ENCODE measurements at places on chromosomes 2 and 18.
A peak's percentile ranks its signal among the peaks of the same experiment; 100 is the strongest.

GRCh38 chr2:176085861-176086771 is 2.4 kb upstream of the EVX2 start:
- DNase-seq: no peak

GRCh38 chr18:41871229-41872000 is 83.6 kb upstream of the PIK3C3 start:
- DNase-seq: no peak

- no peak for DNase-seq
Measured at GRCh38 chr2:28233164-28233676, 159.4 kb upstream of the FOSL2 start.

GRCh38 chr2:106011380-106011779 is 182.7 kb downstream of the UXS1 start:
- DNase-seq: no peak

DNA sequence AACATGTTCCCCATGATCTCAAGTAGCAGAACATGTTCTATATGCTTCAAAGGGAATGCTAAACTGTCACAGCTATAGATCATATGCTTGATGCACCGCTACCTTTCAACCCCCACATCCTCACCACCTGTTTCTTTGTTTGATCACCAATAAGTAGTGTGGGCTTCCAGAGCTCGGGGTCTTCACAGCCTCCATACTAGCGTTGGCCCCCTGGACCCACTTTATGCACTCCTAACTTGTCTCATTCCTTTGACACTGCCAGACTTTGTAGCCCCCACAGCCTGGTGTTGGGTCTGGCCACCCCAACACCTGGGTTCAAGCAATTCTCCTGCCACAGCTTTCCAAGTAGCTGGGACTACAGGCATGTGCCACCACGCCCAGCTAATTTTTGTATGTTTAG is 11.6 kb upstream of the RBM44 start:
- no peak for DNase-seq

DNA sequence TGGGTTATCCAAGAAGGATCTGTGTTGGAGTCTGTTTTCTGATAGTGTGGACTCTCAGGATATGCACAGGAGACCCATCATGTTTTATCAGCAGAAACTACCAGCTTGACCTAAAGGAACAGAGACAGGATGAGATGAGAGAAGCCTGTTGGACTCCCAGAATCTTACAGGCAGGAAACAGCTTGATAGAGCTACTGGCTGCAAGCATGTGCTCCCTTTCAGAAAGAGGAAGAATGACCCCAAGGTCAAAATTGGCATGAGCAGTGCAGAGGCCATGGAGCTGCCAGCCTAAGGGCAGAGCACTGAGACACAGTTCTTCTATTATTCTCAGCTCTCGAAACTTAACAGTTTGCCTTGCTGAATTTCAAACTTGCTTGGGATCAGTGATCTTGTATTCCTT is 135.2 kb upstream of the NFATC1 start:
- no peak for DNase-seq

GRCh38 chr2:174605687-174606086 is 8.1 kb upstream of the WIPF1 start:
- no peak for DNase-seq

GRCh38 chr2:154640000-154640399 is 58.5 kb upstream of the KCNJ3 start:
- DNase-seq: no peak

DNA sequence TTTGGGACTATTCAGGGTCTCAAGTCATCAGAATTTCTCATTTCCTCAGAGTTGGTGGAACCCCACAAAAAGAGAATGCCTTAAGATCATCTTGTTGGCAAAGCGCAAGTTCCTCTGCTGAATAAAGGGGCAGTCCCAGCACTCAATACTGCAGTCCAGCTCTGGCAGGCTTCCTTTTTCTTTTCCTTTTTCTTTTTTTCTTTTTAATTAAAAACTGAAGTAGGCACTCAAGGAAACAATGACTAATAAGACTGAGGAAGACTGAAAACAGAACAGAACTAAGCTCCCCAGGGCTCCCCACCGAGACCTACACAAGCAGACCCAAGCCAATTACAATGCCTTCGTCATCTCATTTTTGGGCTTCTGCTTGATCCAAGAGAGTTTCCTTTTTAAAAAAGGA is 82.0 kb downstream of the STK39 start:
- DNase-seq: no peak

GRCh38 chr2:46471019-46471583 is 8.3 kb upstream of the TMEM247 start:
- DNase-seq: no peak

- DNase-seq: no peak
Measured at GRCh38 chr2:62409442-62409841, 96.6 kb downstream of the TMEM17 start.

- DNase-seq: no peak
Measured at GRCh38 chr2:235149736-235150135, 197.9 kb downstream of the SH3BP4 start.

GRCh38 chr2:60437080-60437696 is 116.3 kb downstream of the BCL11A start:
- DNase-seq: no peak

DNA sequence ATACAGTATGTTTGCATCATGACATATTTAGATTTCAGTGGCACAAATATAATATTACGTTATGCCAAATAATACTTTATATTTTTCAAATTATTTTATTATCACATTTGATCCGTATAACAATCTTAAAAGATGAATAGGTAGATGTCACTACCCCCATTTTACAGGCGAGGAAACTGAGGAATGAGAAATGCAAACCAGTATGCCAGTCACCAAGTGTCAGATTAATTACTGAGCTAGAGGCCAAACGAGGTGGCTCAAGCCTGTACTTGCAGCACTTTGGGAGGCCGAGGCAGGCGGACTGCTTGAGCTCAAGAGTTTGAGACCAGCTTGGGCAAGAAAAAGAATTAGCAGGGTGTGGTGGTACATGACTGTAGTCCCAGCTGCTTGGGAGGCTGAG is 17.4 kb upstream of the YES1 start:
- no peak for DNase-seq

GRCh38 chr2:208939852-208940251 is 484.0 kb upstream of the MAP2 start:
- no peak for DNase-seq

DNA sequence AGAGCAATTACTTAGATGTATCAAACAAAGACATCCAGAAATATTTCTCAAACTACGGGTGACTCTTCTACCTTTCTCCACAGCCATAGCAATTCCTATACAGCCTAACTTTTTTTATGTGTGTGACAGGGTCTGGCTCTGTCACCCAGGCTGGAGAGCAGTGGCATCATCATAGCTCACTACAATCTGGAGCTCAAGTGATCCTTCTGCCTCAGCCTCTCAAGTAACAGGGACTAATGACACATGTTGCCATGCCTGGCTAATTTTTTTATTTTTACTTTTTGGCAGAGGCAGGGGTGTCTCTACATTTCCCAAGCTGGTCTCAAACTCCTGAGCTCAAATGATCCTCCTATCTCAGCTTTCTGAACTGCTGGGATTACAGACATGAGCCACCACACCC is 328.9 kb upstream of the NT5C1B start:
- DNase-seq: no peak

DNA sequence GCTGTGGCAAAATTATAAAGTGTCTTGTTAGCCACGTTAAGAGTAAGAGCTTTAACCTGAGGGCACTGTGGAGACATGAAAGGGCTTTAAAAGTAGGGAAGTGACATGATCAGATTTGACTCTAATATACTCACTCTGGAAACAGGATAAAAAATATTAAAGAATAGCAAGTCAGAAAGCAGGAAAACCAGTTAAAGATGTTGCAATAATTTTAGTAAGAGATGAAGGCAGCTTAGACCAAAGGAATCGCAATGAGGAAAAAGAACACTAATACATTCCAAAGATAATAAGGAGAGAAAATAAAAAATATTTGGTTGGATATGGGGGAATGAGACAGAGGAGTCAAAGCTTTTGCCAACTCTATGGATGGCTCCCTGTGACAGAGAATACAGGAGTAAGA is 183.8 kb downstream of the DYM start:
- no peak for DNase-seq

- peak; percentile 26 for DNase-seq
Measured at GRCh38 chr2:126658905-126659561, 3.1 kb downstream of the GYPC start.

- no peak for DNase-seq
Measured at GRCh38 chr2:166211079-166211478, 83.3 kb upstream of the SCN1A start.

GRCh38 chr2:159265171-159265576 is 21.3 kb downstream of the WDSUB1 start:
- DNase-seq: no peak

DNA sequence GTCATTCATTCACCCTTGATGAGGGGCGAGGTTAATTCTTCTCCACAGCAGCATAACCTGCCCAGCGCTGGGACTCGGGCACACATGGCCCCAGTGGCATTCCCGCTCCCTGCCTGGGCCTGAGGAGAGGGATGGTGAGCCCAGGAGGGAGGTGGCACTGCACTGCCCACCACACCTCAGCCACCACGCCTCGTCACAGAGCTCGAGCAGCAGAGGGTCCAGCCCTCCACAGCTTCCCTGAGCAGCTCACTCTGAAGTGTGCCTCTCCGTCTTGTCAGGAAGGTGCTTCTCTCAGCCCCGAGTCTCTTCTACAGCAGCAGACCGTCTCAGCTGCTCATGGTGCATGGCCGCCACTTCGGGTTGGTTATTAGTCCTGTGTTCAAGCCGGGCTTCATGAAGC is 34.9 kb downstream of the COA5 start:
- DNase-seq: no peak

DNA sequence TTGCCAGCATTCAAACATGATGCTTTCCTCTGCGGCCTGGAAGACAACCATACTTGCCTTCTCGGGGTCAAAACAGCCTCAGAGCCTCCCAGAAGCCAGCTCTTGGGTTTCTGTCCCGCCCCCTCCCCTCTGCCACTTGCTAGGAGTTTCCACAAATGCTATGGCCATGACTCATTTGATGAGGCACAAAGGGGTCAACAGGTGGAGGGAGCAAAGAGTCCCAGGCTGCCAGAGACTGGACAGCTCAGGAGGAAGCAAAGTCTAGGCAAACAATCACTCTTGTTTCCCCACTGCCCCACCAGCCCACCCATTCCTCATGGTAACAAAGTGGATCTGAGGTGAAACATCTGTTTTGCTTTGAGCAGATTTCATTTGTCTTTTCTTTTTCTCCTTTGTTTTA is 551.1 kb downstream of the TNS1 start:
- no peak for DNase-seq

DNA sequence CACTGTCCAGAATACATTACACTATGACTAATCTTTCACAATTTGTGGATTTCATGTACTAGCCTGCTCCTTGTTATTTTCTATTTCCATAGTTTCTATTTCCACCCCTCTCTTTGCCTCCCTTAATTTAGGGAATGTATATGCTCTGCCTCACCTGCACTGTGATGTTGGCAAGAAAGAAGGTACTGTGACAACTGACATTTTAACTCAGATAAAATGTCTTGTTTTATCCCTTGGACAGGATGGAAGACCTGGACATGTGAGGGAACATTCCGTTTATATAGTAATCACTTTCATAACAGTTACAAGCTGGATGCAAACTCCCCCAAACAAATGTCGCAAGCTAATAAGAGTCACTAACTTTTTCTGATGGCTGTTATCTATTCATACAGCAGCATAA is 21.5 kb upstream of the DSG3 start:
- no peak for DNase-seq

DNA sequence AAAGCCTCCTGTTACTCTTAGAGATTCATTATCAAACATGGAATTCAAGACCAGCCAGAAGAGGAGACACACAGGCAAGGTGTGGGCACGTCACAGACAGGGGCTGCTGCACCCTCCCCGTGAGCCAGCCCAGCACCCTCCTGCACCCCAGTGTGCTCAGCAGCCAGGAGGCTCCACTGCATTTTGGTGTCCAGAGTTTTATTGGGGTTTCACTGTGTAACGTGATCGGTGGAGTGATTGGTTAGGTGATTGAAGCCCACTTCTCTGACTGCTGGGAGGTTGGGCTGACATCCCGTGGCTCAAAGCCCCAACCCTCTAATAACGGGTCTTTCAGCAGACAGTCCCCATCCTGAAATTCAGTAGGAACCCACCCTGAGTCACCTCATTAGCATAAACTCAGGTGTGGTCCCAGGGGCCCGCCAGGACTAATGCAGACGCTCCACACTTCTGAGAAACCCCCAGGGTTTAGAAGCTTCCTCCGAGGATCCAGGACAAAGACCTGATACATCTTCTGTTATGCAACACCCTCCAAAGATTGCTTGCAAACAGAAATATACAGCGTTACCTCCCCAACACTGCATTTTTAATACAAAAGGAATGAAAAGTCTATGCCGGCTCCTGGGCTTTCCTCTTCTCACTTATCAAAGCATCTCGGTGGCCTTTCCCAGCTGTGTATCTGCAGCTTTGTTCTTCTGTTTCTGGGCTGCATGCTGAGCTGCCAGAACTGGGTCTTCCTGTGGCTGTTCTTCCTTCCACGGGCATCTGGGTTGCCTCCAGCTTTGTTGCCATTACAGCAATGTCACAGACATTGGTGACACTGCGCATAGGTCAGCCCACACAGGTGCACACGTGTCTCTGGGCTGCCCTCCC is 43.7 kb upstream of the SNED1 start:
- DNase-seq: no peak

DNA sequence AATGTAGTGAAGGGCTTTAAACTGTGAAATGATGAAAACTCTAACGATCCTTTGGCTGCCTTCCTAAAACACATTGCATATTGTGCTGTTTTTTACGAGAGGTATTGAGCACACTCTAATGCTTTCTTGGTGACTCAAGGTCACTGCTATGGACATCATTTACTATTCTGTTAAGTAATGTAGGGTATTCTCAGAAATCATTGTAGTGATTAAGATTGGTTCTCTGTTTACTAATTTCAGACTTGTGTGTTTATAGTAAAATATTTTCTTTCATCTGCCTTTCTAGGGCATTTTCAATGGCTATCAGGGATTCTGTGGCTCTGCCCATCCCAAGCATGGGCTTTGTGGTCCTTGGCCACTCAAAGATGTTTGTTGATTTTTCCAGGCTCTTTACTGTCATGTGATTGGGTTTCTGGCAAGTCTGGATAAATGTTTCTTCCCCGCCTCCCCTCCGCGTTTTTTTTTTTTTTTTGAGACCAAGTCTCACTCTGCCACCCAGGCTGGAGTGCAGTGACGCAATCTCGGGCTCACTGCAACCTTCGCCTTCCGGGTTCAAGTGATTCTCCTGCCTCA is 29.3 kb downstream of the UBE2F start:
- DNase-seq: no peak

- DNase-seq: no peak
Measured at GRCh38 chr2:11669454-11670291, at the start of gene NTSR2. Gene NTSR2 (minus strand): TSS chr2:11670195. CDS start chr2:11670129, 66 bp downstream.

- no peak for DNase-seq
Measured at GRCh38 chr2:235027558-235028214, 75.9 kb downstream of the SH3BP4 start.

DNA sequence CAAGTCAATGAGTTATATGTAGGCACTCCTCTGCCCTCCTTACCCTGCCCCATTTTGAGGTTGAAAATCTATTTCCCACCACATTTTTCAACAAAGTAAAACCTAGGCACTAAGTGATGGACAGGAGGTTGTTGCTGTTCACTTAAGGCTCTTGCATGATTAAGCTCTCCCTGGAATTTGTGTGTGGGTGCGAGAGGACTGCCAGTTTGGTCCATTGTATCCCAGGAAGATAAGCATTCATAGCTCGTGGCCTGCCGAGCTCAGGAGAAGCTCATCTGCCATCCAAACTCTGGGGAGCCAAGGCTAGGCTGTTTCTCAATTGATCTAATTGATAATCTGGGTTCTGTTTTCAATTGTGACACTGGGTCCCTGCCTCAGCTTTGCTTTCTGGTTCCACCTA is 4.7 kb upstream of the MAP4K4 start:
- DNase-seq: no peak

GRCh38 chr2:7530001-7530400 is 612.8 kb downstream of the RNF144A start:
- DNase-seq: no peak

- DNase-seq: no peak
Measured at GRCh38 chr2:696463-696862, 19.3 kb upstream of the TMEM18 start.
